ENCODE measurements at places on chromosomes 5 and 9.
A peak's percentile ranks its signal among the peaks of the same experiment; 100 is the strongest.

GRCh38 chr9:28923351-28923750 is 1350.1 kb upstream of the C9orf72 start:
- ATAC-seq, result no peak

DNA sequence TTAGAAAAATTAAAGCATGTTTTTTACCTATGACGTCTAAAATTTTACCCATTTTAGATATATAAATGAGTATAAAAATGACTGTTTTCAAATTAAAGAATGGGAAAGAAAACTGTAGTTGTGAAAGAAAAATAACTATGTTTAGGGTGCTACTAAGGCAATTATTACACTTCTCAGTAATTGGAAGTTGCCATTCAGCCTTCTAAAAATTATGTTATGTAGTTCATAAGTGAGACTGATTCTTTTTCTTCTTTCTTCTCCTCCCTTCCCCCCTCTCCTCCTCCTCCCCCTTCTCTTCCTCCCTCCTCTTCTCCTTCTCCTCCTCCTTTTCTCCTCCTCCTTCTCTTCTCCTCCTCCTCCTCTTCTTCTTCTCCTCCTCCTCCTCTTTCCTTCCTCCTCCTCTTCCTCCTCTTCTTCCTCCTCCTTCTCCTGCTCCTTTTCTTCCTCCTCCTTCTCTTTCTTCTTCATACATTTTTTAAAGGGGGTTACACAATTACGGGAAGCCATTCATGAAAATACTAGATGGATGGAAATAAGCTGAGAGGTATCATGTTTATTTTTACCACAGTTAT is 223.6 kb downstream of the CETN3 start:
- no peak for ATAC-seq

GRCh38 chr9:18829873-18830272 is 203.1 kb downstream of the SAXO1 start:
- no peak for ATAC-seq

- no peak for ATAC-seq
These were observed 28.7 kb upstream of the IFNE start for GRCh38 chr9:21510806-21511205.

- peak; percentile 52 for ATAC-seq
These were observed 195.9 kb downstream of the ASTN2 start for GRCh38 chr9:117218951-117219350.

- ATAC-seq, result no peak
These were observed 142.7 kb downstream of the SGCD start for GRCh38 chr5:156469636-156470035.

DNA sequence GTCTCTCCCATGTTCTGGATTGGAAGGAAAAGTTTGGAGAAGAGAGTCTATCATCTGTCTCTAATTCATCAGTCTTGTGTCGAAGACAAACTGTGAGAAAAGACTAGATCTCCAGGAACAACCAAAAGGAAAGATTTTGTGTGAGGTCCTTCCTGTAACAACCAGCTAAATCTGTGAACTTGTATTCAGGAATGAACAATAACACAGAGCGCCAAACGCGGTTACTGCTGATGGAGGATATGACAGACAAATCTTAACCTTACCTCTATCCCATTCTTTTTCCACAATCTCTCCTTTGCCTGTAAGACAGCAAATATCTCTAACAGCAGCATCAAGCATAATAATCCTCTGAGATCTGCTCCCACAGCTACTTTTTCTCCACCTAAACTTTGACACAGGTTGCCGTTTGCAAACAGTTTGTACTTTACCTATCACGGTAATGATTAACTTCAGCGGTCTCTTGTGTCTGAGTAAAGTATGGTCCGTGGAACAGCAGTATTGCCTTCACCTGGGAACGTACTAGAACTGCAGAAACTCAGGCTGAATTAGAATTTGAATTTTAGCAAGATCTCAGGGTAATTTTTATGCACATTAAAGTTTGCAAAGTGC is 387.6 kb downstream of the ELAVL2 start:
- ATAC-seq, result no peak

All from esophagus mucosa (tissue), 1 donor.